ENCODE measurements at places on chromosomes 5 and 9.

DNA sequence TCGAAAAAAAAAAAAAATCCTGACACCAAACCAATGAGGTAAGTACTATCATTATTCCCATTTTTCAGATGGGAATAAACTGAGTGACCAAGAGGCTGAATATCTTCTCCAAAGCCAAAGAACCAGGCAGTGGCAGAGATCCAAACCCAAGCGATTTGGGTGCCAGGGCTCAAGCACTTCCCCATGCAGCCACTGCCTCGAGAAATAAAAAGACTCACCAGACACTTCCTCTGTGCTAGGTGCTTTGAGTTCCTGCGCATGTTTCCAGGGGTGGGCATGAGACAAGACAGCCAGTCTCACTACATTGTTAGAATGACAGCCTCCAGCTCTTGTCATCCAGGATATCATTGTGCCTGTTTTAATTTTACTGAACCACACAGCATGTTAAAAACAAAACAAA is 2.3 kb upstream of the RPL26L1 start:
- no peak for DNase-seq

DNA sequence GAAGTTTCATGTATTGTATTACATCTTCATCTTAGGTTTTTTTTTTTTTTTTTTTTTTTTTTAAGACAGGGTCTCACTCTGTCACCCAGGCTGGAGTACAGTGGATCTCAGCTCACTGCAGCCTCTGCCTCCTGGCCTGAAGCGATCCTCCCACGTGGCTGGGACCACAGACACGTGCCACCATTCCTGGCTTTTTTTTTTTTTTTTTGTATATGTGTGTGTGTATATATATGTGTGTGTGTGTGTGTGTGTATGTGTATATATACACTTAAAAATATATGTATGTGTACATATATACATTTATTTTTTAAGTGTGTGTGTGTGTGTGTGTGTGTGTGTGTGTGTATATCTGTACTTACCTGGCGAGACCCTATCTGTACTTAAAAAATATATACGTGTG is 6.6 kb downstream of the DMXL1 start:
- no peak for DNase-seq

- no peak for DNase-seq
Observed at GRCh38 chr5:145221416-145221815, 613.7 kb downstream of the PRELID2 start.

DNA sequence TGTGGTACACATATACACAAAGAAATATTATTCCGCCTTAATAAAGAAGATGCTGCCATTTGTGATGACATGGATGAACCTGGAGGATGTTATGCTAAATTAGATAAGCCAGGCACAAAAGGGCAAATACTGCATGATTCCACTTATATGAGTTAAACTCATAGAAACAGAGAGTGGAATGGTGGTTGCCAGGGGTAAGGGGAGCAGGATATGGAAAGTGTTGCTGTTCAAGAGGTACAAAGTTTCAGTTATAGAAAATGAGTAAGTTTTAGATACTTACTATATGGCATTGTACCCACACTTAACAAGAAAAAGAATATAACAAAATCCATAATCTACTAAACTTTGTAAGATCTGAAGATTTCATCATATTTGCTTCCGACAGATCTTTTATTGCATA is 252.2 kb downstream of the SYK start:
- DNase-seq, result no peak

- no peak for DNase-seq
Observed at GRCh38 chr9:90801973-90802322, 329 bp downstream of the SYK start.

DNA sequence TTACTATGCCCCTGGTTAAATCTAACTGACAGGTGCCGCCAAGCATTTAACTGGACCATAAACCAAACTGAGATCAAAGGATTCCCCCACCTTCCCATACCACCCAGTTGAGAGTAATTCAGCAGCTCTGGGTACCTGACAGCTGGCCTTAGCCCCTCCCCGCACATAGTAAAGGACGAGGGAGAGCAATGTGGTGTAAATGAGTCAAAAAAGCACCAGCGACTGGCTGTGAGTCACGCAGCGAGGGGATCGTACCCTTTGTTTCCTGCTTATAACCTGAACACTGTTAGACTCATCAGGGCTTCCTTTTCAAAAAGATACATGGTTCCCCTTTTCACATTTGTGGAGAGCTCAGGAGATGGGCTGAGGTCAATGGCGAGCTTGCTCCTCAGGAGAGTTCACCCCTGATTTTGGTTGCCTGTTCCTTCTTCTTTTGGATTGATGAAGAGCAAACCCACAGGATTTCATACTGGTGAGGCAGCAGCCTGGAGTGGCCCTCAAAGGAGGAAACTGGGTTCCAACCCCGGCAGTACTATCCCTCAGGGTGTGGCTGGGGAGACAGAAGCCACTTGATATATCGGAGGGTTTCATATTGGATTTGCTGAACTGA is 71.5 kb downstream of the ANKRD33B start:
- DNase-seq, result peak; percentile 56

- DNase-seq, result no peak
Observed at GRCh38 chr9:83027153-83027891, 35.6 kb downstream of the RASEF start.

DNA sequence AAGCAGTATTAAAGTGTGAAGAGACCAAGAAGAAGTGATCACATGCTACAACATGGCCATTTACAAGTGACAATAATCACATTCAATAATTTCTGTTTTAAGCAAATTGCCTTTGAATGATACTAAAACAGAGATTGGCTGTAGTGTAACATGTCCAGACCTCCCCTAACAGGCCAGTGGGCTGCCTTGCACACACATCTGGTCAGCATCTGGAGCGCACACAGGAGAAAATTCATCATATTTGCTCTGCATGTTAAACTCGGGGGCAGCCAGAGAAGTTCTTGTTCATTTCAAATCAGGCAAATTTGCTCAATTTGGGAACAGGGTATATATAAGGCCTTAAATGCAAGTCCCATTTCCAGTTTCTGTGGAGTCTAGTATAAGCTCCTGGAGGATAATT is 111.1 kb upstream of the FBXL7 start:
- no peak for DNase-seq

- no peak for DNase-seq
Observed at GRCh38 chr5:31761877-31762276, 122.9 kb downstream of the PDZD2 start.

GRCh38 chr9:133707065-133707762 is 30.9 kb downstream of the SARDH start:
- no peak for DNase-seq

- DNase-seq, result no peak
Observed at GRCh38 chr9:83965350-83966208, 14.4 kb downstream of the HNRNPK start.

DNA sequence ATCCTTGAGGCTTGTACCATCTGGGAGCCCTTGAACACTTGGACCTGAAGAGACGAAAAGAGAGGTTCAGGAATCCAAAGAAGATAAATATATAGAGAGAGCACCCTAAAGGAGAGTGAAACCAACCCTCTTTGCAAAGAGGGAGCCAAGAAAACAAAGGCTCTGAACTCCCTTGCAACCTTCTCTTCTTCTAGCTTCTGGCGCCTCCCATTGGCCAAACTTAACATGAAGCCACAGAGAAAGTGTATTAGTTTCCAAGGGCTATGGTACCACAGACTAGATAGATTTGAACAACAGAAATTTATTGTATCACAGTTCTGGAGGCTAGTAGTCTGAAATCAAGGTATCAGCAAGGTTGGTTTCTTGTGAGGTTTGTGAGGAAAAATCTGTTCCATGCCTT is 175.1 kb downstream of the HCN1 start:
- DNase-seq, result no peak

- DNase-seq, result no peak
Observed at GRCh38 chr9:75105019-75105540, 16.8 kb downstream of the OSTF1 start.

DNA sequence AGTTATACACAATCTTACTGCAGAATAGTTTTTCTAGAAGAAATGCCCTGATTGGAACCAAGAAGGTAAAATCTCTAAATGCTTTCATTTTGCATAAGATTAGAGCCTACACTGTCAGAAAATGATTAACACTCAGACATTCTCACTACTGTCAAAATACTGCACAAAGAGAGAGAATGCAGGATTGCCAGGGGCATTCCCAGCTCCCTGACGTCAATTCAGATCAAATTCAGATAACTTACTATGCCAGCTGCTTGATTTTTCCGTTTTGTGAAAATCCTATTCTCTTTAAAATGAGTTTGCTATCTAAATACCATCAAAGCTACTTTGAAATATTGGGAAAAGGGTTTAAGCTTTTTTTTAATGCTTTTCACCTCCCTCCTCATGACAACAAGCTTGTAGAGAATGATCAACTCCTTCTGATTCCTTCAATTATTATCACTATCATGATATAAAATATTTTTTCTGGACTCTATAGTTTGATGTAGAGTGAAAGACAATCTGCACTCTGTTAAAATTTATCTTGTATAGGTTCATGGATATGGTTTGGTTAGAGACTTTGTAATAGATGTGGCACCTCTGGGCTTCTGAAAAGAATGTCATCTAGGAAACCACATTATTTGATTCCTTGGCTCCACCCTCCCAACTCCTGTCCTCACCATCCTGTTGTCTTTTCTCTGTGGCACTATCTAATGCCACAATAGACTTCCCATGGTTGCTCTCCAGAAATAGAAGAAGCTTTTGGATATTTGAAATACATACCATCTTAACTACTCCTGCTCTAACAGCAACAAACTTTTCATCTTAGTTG is 407.7 kb downstream of the PDE4D start:
- no peak for DNase-seq

- no peak for DNase-seq
Observed at GRCh38 chr9:122333169-122333808, 37.5 kb upstream of the PTGS1 start.

DNA sequence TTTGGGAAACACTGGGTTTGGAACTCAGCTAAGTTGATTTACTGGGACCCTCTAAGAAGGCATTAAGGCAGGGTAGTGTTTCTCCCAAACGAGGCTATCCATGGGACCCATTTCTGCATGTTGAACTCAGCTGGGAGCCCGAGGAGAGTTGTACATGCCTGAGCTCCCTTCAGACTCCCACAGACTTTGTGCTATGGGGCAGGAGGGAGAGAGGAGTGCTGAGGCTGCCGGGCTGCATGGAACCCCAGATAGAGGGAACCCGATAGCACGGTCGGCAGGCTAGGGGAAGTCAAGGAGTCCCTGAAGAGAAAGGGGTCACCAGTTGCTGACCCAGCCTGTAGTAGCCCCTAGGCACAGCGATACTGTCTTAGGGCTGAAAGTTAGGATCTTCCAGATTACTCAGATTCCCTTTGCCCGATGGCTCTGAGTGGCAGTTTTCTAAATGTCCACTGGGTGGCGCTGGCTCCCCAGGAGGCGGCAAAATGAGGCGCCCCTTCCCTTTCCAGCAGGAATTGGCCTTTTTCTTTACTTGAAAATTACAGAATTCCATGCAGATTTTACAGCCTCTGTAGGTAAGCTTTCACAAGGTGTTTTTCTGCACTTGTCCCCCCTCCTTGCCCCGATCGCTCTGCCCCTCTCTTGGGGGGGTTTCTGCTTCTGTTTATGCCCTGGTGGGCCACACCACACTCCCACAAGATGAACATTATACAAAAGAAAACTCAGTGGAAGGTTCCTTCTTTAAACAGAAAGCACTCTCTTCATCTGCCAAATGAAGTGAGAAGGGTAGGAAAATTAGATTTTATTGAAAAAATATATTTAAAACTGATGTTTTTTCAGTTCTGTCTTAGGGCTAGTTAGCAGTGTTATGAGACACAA is 17.8 kb downstream of the NANS start:
- peak; percentile 46 for DNase-seq

- DNase-seq, result no peak
Observed at GRCh38 chr9:105206496-105206820, 38.0 kb upstream of the SLC44A1 start.

DNA sequence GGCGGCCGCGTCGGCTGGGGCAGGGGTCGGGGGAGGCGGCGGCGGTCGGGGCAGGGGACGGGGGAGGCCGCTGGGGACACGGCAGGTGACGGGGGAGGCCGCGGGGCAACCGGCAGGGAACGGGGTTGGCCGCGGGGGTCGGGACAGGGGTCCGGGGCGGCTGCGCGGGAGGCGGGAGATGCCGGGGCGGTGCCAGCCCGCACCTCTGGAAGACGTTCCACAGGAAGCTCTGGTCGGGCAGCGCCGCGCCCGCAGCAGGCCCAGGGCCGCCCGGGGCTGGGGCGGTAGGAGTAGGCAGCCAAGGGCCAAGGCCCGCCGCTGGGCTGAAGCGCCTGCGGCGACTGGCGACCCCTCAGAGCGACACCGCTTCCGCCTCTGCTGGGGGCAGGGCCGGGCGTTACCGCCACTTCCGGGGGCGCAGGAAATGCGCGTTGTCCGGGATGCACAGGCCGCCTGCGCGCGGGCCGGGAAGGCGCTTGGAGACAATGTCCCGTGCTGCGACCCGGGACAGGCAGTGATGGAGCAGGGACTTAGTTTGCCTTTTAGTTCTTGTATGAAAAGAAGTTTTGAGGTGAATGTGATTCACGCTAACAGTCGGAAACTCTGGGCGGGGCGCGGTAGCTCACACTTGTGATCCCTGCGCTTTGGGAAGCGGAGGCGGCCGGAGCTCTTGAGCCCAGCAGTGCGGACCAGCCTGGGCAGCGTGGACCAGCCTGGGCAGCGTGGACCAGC is 110.0 kb upstream of the LPCAT1 start:
- peak; percentile 51 for DNase-seq

GRCh38 chr5:155540000-155540595 is 526.5 kb downstream of the KIF4B start:
- DNase-seq, result no peak

- no peak for DNase-seq
Observed at GRCh38 chr5:67317603-67318002, 121.0 kb upstream of the CD180 start.

- DNase-seq, result no peak
Observed at GRCh38 chr9:127559247-127559680, 52.8 kb upstream of the STXBP1 start.

DNA sequence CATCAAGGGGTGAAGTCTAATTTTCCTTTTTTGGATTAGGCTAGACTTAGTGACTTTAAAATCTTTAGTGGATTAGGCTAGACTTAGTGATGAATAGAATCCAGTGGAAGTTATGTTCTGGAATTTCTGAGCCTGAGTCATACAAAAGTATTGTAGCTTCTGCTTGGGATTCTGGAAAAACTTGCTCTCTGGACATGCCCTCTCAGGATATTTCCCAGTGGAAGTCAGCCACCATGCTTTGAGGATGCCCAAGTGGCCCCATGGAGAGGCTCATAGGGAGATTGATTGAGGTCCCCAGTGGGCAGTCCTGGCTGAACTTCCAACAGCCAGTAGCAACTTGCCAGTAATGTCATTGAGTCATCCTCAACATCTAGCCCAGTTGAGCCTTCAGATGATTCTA is 112.4 kb upstream of the PRLR start:
- no peak for DNase-seq

GRCh38 chr5:61048534-61048933 is 103.5 kb downstream of the NDUFAF2 start:
- no peak for DNase-seq

DNA sequence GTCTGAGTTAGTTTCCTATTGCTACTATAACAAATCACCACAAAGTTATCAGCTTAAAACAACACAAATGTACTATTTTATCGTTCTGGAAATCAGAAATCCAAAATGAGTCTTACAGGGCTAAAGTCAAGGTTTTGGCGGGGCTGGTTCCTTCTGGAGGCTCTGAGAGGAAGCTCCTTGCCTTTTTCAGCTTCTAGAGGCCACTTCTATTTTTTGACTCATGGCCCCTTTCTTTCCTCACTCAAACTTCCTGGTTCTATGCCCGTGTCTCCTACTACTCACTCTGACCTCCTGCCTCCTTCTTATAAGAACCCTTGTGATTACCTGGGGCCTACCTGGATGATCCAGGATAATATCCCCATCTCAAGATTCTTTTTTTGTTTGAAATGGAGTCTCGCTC is 48.2 kb downstream of the GABBR2 start:
- no peak for DNase-seq

GRCh38 chr5:57184322-57184721 is 10.5 kb downstream of the GPBP1 start:
- DNase-seq, result no peak

- no peak for DNase-seq
Observed at GRCh38 chr5:32158679-32158975, 15.5 kb downstream of the GOLPH3 start.
